Activated CD4-positive, alpha-beta T cell treated with anti-CD3 and anti-CD28 coated beads for 4 hours (primary cell): ENCODE measurements at places on chromosomes 1 and 21.

DNA sequence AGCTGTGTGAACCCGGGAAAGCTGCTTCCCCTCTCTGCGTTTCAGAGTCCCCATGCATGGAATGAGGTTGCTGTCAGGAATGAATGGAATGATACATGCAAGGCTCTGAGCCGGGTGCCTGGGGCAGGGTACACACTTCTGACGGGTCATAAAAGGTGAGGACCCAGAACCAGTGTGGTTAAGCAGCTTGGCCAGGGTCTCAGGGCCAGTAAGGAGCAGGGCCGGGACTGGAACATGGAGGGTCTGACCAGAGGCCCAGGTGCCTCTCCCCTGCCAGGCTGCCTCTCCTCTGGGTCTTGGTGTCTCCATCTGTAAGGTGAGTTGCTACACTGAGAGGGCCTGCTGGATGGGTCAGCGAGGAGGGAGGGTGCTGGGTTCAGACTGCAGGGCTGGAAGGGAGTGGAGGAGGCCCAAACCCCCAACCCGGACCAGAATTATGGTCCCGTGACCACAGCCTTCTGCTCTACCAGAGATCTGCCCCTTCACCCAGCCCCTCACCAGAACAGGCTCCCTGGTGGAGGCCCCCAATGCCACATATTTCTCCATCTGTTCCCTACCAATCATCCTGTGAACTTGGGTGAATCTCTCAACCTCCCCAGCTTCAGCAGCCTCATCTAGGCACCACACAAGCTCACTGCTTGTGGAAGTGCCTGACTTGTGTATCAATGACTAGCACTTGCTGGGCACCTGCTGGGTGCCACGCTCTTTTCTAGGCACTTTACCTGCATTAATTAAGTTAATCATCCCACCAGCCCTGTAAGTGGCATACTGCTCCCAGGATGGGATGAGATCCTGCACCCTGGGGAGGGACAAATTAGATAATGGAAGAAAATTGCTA is 16.2 kb upstream of the LRP8 start:
- no peak for DNase-seq

DNA sequence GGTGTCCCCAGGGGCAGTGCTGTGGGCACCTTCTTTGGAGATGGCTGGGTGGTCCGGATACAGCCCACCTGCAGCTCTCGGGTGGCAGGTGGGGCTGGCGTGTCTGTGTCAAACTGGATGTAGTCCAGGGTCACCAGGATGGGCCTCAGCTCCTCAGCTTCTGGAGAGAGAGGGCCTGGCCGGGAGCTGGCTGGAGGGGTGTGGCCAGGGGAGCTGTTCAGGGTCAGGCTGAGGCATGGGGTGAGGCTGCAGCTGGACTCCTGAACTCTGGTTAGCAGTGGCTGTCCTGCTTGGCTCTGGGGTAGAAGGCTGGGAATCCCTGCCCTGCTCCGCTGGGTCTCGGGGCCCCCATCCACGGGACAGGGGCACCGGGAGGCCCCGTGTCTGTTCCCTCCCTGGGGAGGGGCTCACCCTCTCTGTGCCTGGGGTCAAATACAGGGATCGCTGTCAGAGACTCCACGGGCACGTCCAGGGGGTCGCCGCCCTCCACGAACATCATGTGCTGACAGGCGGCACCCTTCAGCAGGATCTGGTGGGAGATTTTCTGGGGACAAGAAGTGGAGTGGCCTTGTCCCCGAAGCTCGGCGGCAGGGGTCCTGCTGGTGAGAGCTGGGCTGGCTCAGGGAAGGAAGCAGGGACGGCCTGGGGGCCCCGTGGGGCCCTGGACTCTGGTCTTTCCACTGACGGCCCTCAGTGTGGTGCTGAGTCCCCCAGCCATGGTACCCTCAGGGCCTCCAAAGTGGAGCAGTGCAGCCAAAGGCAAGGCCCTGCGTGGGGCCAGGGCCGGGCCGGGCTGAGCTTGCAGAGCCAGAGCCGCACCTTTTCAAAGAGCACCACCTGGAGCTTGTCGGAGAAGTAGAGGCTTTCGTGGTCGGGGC is 4.1 kb upstream of the TMEM52 start:
- DNase-seq: no peak

DNA sequence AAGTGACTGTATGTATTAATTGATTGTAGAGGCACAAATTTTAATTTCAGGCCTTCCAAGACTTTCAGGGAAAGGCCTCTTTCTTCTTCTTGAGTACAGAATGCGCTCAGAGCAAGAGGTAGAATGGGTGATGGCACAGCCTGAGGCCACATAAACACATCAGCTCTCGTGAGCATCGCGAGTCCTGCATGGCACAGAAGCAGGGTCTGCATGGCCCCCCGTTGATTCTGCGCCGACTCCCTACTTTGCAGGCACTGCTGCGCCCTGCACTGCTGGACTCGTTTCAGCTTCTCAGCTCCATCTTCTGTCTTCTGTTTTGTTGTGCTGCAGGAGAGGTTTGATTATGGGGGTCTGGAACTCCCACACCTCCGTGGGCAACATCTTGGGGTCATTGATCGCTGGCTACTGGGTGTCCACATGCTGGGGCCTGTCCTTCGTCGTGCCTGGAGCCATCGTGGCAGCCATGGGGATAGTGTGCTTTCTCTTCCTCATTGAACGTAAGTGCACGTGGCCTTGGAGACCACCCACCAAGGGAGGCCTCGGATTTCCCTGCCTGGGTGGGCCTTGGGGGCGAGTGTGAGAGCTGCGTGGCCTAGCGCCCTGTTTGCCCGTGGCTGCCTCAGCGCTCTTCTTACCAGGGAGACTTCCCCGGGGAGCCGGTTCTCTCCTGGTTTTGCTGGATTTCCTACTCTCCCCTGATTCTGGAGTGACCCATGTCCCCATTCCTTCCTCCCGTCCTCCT is 29.6 kb downstream of the SLC37A1 start:
- DNase-seq: no peak

DNA sequence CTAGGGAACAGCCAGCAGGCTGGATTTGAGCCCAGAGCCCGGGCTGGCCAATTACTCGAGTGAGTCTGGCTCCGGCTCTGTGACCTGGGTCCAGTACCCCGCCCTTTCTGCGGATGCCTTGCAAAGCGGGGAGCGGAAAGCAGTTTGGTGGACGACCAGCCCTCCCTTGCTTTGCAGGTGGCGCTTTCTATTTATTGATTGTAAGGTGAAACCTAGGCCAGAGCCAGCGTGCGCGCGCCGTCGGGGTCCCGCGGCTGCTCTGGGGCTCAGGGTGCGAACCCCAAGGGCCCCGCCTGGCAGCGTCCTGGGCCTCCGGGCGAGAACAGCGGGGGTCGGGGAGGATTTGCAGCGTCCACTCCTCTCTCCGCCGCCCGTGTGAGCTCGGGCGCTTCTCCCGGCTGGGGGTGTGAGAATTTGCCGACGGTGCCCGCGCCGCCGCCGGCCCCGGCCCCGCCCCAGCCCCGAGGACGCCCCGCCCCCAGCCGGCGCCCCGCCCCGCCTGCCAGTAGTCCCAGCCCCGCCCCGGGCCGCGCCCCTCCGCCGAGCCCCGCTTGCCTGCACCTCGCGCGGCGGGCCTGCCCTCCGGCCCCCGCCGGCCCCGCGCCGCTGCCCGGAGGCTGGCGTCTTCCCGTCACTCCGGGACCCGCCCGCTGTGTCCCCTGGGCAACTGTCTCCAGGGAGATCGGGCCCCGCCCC is 37.6 kb downstream of the PIK3CD start:
- peak; percentile 82 for DNase-seq

DNA sequence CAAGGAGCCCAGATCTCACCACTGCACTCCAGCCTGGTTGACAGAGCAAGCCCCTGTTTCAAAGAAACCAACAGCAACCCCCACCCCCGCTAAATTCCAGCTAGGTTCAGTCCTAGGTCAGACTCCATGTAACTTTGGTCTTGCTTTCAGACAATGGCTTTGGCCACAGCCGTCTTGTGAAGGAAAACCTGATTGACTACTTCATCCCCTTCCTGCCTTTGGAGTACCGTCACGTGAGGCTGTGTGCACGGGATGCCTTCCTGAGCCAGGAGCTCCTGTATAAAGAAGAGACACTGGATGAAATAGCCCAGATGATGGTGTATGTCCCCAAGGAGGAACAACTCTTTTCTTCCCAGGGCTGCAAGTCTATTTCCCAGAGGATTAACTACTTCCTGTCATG is 12.9 kb downstream of the TOR3A start:
- no peak for DNase-seq

DNA sequence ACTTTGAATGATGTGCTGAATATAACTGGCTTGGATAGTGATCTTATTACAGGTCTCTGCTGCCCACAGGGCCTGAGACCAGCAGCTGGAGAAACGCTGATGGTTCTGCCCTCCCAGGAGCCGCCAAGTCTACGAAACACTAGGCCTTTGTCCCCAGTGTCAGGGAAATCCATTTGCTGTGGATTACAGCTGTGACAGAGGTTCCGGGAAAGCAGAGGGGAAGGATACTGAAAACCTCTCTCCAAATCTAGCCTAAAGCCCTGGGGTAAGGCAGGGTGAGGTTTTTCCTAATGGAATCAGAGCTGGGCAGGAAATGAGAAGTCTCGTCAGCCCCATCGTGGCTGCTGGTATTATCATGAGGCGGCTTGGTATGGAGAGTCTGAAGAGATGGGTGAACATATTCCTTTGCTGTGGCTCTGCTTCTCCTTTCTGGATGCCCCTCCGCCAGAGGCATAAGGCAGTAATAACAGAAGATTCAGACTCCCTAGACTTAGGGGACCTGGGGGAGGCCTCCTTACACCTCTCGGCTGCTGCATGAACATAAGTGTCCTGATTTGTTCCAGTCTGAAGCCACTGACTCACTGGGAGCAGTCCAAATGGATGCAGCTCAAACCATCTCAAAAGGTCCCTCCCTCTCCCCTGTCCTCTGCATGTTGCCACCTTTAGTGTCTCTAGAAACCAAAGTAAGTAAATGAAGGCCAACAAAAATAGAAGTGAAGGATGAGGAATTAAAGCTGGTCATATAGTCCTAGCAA is 48.1 kb downstream of the PHC2 start:
- no peak for DNase-seq

DNA sequence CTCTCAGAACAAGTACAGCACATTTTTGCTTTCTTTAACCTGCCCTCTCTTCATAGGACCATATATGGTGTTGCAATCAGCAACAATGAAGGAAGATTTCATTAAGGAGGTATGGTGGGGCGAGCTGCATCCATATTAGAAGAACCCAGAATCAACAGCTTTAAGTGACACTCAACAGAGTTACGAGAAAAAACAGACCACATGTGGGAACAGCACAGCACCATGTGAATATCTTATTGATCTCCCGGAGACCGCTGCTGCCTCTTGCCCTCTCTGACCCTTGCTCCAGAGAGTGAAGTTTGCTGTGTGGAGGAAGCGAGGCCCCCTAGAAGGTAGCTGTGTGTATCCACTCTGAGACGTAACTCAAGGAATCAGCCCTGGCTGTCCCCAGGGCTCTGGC is 12.9 kb downstream of the RAB42 start:
- DNase-seq: no peak
